Stimulated activated CD4-positive, alpha-beta T cell treated with anti-CD3 and anti-CD28 coated beads, Interleukin-1b, Interleukin-23, amount 100 ng/mL, for 1 hour (primary cell): ENCODE measurements at places on chromosomes 16 and 17.
A peak's percentile ranks its signal among the peaks of the same experiment; 100 is the strongest.

DNA sequence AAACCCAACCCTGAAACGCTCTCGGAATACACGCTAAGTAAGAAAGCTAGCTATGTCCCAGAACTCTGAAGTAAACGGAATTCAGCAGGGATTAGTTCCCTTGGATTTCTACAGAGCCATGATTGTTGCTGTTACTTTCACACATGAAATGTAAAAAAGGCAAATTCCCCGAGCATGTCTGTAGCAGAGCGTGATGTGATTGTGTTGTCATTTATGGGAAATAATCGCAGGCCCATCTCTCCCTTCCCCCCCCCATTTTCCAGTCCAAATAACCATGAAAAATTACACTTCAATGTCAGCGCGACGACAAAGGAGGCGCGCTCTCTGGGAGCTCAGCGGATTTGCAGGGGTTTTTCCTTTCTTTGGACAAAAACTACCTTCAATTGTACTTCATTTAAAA lies 209.0 kb downstream of the ZFHX3 start:
- DNase-seq = no peak

GRCh38 chr16:88856122-88856827 lies 472 bp downstream of the GALNS start:
- no peak for DNase-seq

- no peak for DNase-seq
Observed at GRCh38 chr17:57062865-57063264, 22.2 kb upstream of the AKAP1 start.

DNA sequence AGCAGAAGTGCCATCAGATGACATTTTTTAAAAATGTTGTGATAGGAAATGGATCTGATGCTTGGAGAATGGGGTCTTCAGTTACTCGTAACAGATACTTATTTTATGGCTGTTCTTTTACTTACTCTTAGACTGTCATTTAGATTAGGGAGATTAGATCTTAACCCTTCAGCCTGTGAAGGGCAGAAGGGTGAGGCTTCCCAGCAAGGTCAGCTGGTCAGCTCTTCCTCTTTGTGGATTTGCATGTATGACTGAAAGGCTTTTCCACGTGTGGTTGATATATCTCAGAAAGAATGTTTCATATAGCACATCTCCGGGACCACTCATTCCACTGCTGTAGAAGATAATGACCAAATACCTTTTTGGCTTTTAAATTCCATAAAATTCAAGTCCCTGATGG lies 27.4 kb downstream of the GRB7 start:
- no peak for DNase-seq

GRCh38 chr16:79288066-79288465 lies 312.5 kb downstream of the MAF start:
- no peak for DNase-seq

- no peak for DNase-seq
Observed at GRCh38 chr17:73067075-73067474, 25.4 kb downstream of the SLC39A11 start.

DNA sequence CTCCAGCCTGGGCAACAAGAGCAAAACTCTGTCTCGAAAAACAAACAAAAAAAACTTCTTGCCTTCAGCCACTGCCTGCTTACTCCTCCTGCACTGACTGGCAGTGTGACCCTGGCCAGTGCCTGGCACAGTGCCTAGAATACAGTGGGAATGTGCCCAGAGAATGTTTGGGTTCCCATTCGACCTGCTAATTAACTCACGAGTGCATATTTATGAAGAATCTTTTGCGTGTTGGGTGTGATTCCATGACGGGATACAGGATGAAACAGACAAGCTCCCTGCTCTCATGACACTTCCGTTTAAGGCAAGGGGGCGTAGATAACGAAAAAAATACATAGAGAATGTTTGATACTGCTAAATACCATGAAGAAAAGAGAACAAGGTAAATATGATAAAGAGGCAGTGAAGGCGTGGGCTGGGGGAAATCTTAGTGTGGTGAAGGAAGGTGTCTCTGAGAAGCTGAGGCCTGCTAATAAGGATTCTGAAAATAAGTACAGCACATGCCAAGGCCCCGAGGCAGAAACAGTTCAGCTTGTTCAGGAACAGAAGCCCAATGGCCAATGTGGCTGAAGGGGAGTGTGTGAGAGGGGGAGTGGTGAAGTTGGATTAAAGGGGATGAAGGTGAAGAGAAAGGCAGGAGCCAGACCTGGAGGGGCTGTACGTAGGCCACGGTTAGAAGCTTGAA lies 4.3 kb downstream of the ABI3 start:
- DNase-seq = no peak

DNA sequence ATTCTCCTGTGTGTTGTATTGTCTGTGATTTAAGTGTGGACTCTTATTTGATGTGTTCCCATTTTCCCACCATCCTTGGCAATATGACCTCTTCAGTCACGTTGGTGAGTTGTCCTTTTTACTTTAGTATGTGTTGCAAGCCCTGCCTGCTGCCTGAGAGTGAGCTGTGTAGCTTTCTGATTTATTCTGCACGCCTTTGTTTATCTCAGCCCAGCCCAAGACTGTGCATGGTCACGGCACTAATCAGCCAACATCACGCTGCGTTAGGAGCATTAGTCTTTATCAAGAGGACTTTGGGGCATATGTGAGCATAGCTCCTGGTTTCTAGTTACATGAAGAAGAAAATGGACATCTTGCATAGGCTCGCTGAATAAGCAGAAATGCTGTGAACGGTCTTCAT lies 6.0 kb downstream of the TOM1L1 start:
- DNase-seq = no peak

DNA sequence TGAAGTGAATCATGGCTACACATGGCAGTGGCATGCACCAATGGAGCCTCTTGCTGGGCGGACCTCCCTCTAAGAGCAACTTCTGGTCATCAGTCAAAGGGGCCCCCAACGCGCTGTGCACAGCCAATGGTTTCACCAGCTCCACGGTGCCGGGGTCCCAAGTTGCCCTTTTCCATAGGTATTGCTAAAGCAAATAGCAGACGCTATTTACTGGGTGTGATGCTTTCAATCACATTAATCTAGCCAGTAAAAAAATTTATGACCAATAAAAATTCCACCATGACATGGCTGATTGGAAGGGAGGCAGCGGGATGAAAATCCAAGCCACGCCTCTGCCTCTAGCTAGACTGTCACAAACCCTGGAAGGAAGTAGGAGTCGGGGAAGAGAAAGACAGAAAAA lies 680.3 kb upstream of the SOX9 start:
- DNase-seq = no peak

DNA sequence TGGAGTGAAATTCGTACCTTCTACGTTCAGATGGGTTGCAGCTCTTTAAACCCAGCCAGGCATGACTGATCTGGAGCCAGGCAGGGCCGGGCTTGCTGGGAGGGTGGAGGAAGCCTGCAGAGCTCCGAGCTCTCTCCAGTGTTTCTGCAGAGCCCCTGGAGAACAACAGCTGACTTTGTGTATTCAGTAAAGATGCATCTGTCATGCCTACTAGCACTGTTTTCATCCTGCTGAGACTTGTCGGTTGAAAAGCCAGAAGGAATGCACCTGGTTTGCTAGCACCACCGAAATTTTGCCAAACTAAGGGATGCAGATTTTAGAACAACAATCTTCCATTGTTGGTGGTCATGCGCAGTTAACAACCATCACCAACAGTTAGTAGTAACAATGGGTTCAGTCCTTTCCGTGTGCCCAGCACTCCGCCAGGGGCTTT lies 22.4 kb upstream of the SCNN1B start:
- DNase-seq = no peak

GRCh38 chr16:687499-687898 lies 2.7 kb downstream of the WDR24 start:
- no peak for DNase-seq

DNA sequence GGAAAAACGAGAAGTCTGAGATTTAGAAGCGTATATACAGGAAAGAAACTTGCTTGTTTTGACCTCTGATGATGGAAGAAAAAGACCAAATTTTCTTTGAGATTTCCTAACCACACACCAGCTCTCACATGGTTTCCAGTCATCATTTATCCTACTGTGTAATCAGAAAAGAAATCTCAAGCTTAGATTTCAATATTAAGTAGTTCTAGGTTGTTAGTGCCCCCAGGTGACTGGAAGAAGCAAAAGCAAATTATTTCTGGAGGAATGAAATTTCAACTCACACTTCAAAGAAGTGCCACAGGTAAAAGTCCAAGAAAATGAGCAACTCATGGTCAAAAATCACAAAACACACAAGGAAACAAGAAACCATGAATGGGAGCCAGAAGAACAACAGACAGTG lies 51.8 kb upstream of the KDM6B start:
- DNase-seq = no peak

GRCh38 chr16:727291-727977 lies 528 bp downstream of the HAGHL start:
- no peak for DNase-seq

GRCh38 chr17:47884905-47885730 lies 10.9 kb upstream of the SP2 start:
- no peak for DNase-seq

DNA sequence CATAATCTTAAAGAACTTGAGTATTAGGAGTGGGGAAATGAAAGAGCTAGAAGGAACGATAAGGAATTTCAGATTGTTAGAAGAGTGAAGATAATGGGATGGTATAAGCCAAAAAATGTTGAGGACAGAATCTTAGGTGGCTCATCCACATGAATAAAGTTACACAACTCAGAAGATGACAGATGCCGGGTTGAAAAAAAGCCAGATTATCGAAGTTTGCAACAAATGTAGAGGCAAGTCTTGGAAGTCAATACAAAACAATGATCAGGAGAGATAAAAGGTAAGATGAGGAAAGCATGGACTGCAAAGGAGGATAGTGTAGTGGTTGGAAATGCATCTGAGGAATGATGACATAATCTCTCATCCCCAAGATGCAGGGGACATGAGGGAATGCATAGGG lies 45.1 kb upstream of the TAOK1 start:
- DNase-seq = no peak

GRCh38 chr17:65696739-65697394 lies 135.4 kb upstream of the AXIN2 start:
- no peak for DNase-seq

GRCh38 chr16:9124908-9125584 lies 33.6 kb downstream of the HAPSTR1 start:
- no peak for DNase-seq

DNA sequence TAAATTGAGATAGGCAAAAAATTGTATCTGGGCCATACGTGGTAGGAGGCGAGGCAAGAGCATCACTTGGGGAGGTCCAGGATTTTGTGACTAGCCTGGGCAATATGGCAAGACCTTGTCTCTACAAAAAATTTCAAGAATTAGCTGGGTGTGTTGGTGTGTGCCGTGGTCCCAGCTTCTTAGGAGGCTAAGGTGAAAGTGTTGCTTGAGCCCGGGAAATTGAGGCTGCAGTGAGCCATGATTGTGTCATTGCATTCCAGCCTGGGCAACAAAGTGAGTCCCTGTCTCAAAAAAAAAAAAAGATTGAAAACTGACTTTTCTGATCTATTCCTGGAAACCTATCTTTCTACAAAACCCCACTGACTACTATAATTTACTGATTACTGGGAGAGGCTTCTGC lies 26.7 kb downstream of the CDK12 start:
- DNase-seq = no peak

DNA sequence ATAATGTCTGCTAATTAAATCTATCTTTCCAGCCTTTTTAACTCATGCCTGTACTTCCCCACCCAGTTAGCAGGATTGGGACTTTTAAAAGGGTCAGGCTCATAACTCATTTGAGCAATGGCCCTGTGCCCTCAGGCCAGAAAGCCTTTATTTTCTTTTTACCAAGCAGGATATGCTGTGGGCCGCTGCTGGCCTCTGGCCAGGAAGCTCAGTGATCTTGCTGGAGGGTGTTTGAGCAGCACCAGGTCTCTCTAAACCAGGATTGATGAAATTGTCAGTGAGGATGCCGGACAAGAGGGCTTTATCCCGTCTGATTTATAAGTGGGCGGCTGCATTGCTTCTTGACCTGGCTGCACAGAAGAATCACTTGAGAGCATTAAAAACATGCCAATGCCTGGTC lies 187.8 kb downstream of the RAB11FIP4 start:
- DNase-seq = no peak

- no peak for DNase-seq
Observed at GRCh38 chr17:3924512-3925350, 8.5 kb upstream of the P2RX1 start.

- DNase-seq = no peak
Observed at GRCh38 chr16:84550096-84550495, 45.6 kb upstream of the MEAK7 start.

- DNase-seq = no peak
Observed at GRCh38 chr16:75238132-75238852, 13.1 kb downstream of the BCAR1 start.

DNA sequence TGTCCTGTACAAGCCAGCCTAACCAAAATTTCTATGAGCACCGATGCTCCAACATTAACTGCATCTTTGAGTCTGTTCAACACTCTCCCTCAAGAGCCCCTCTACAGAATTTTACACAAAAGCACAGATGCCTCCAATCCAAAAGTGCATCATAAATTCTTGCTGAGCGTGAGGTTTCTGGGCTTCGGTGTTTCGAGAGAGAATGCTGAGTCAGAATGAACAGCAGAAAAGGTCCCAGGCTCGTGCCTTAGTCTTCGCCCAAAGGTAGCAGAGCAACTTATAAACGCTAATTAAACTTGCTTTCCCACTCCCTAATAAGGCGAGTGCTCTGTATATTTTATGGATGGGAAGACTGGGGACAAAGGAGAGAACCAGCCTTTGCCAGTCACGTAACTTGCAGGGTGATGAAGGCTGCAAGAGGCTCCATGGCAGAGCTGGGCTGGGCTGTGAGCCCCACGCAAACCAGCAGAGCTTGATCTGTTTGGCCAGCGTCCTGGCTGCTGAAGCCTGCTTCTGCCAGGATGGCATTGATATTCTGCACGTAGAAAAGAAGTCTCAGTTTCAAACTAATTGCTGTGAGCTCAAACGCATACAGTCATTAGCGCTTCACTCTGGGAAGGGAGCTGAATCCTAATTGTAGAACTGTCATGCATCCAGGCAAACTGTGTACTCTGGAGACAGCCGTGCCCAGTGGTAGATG lies 138.5 kb downstream of the DNAH9 start:
- no peak for DNase-seq

GRCh38 chr16:62130101-62130500 lies 93.9 kb upstream of the CDH8 start:
- no peak for DNase-seq

DNA sequence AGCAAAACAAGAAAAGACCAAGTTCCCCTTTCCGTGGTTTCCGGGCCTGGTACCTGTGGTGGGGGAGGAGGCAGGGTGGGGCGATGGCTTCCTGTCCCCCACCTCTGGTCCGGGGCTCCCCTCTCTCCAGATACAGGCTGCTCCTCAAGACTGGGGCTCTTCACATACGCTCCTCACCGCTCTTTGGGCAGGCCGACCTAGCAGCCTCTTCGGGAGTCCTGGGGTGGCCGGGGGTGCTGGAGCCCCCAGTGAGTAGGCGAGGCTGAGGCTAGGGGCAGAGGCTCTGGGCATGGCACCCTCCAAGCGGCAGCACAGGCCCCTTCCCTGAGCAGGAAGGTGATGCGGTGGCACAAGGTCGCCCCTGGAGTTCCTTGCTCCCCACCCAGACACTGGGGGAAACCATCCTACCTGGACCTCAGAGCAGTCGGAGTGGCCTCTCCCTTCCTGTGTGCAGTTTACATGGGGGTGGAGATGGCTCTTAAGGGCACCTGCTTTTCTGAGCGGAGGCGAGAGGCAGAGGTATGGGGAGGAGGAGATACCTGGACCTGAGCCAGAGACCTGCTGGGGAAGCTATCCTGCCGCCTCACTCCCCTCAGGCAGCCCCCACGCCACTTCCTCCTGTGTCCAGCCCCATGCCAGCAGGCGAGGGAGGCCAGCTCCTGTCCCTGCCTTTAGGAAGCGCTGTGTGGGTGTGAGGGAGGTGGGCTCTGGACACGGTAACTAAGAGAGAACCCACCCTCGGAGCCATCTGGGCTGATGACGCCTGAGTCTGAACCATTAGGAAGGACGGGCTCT lies 891 bp downstream of the CORO1A start:
- DNase-seq = peak; percentile 68
